Aorta (tissue), 5 donors: ENCODE measurements at places on chromosomes 1 and 21. TPM values are rescaled to one million over a fixed set of nuclear protein-coding genes. Genes with fewer than 3 reads are reported as not detected.

DNA sequence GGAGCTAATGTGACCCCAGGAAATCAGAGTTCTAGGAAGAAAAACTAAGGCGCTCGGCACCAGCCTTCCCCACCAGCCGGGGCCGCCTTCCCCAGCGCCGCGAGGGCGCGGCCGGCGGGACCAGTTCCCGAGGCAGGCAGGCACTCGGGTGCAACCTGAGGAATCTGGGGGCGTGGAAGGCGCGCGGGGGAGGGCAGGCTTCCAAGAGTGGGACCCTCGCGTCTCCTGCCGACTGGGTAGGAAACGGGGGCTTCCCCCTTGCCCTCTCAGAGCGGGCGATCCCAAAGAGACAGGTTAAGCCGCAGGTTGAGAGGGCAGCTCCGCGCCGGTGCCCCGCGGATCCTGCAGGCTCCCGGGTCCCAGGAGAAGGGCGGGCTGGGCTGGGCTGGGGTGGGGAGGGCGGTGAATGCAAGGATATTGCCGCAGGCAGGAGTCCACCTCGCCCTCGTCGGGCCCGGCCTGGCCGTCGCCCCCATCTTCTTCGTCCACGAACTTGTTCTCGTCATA lies 431 bp downstream of the ARPC5 start:
- DNase-seq = peak; percentile 77

DNA sequence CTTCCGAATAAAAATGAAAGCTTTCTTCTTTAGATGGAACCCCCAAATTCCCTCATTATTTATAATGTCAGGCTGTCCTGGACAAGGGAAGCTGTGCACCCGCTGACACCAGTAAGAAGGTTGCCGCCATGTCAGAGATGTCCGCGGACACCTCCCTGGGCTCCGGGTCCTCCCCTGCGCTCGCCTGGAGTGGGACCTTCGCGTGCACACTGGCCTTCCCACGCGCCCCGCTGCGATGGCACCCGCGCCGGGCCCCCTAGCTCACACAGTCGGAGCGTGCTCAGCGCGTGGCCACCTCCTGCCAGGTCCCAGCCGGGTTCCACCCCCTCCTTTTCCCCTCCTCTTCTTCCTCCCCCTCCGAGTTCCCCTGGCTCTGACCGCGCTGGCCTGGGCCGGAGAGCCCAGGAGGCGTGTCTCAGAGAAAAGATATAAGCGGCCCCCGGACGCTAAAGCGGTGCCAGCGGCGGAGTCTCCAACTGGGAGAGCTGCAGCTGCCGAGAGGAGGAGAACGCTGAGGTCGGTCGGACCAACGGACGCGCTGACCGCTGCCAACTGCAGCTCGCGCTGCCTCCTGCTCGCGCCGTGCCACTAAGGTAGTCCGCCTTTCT lies at the start of gene G0S2:
G0S2 (plus strand) TSS at position 456 of the 608 bp plus-strand sequence. CDS start 273 bp downstream, outside the sequence.
- peak; percentile 84 for DNase-seq

Gene GJA8
- not detected for total RNA-seq

Gene SHC1
- total RNA-seq = 182 TPM

DNA sequence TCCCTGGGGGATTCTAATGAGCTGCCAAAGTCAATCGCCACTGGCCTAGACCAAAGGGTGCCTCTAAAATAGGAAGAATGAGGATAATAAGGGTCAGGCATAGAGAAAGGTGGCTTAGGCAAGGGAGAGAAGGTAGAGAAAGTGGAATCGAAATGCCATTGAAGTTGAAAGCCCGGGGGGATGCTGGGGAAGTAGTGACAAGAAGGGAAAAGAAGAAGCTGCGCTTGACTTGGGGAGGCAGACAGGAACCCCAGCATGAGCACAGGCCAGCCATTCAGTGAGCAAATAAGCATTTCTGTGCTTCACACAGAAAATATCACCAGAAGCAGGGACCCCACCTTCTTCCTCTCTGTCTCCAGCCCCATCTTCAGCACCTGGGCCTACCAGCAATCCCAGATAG lies 1.5 kb downstream of the CD2 start:
- DNase-seq = no peak

Gene ERVH48-1
- total RNA-seq = not detected
